ENCODE measurements at places on chromosomes 13 and 19.

- DNase-seq = no peak
These were observed 19.5 kb downstream of the ADGRE2 start for GRCh38 chr19:14758816-14759215.

GRCh38 chr19:10565028-10565566, 713 bp downstream of the KRI1 start:
- peak; percentile 35 for DNase-seq

DNA sequence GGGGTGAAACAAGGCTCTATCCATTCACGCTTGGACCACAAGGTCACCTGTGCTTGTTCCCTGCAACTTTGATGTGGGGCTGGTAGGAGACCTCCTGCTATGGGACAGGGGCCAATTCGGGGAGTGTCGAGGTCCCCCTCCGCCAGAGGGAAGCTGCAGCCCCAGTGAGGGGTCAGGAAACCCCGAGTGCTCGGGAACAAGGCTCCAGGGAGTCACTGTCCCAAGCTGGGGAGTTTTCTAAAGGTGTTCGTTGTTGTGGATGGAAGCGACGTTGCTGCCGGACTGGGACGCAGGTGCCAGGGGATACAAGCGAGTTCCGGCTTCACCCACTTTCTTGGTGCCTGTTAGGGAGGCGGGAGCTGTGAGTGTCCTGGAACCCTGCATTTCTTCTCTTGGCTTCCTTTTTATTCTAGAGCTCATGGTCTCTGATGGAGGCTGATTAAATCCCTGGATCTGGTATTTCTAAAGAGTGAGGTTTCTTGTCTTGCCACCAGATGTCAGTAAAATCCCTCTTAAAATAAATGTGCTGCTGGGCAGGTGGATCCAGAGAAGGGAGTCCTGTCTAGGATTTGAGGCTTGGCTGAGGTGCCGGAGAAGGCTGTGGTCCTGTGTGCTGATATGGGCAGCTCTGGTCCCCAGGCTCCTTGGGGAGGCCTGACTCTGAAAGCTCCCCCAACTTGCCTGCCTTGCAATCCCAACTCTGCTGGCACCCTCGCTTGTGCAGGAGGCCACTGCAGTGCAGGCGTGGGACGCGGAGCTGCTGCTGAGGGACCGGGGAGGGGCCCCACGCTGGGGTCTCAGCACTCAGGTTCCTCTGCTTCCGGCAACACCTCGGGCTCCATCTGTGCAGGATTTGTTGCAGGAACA, 153.9 kb downstream of the TEX29 start:
- DNase-seq = no peak

DNA sequence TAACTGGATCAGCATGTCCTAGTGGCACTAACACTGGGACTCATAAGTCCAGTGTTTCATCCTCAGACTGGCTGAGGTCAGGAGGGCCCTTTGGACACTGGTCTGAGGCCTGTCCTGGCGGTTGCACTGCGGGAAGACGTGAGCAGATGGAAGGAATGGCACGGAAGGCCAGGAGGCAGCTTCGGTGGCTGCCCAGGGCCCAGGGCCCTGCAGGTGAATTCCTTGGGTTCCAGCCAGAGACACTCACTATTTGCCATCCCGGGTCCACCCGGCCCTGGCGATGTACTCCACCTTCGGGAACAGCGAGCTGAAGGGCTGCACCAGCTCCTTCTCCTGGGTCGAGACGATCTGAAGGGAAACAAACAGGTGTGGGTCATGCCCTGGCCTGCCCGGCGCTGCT, 26.3 kb downstream of the DPP9 start:
- DNase-seq = no peak

- no peak for DNase-seq
These were observed 39.6 kb upstream of the CYP4F8 start for GRCh38 chr19:15575406-15575805.

GRCh38 chr19:13877303-13877702, 369 bp downstream of the NANOS3 start:
- DNase-seq = no peak

GRCh38 chr13:26247608-26248007, 6.3 kb upstream of the CDK8 start:
- no peak for DNase-seq

DNA sequence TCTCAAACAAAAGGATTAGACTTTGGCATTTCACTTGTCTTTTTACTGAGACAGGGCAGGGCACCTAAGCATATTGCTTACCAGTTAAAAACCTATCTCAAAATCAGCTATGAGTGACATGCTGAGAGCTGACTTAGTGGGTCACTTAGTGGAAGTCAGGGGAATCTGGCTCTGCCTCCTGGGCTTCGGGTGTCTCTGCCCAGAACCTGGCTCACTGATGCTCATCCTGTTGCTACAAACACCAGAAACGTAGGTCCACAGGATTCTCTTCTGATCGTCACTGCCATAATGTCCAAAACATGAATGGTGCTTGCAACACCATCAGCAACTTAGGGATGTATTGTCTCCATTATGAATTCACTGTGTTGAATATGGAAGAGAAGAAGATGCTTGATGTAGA, 276.1 kb downstream of the ITGBL1 start:
- DNase-seq = no peak

GRCh38 chr13:101996954-101997353, 404.9 kb downstream of the FGF14 start:
- no peak for DNase-seq

GRCh38 chr13:30504081-30504480, 38.3 kb upstream of the HMGB1 start:
- no peak for DNase-seq

- no peak for DNase-seq
These were observed 24.3 kb downstream of the TMTC4 start for GRCh38 chr13:100650326-100650725.

GRCh38 chr13:43877766-43878165, 1.8 kb downstream of the CCDC122 start:
- no peak for DNase-seq

DNA sequence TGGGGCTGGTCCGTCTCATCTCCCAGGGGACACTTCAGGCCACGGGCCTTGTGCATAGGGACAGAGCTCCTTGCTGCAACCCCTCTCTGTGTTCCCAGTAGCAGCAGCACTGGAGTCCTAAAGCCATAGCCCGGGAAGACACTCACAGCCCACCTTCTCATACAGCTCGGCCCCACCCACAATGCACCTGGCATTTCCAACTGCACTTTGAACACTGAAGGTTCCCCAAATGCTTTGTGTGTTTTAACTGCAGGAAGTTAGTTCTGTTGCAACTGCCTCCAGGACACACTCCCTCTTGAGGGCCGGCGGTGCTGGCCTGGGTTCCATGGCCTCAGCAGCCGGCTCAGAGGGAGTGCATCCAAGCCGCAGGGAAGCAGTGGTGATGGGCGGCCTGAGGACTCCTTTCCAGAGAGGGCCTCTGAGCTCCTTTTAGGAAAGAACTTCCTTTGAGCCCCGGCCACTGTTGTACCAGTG, 22.7 kb upstream of the TMEM255B start:
- no peak for DNase-seq

- no peak for DNase-seq
These were observed 1077.3 kb upstream of the MIR17HG start for GRCh38 chr13:90270226-90270625.

- no peak for DNase-seq
These were observed 4.3 kb downstream of the SPHK2 start for GRCh38 chr19:48623556-48624066.

- no peak for DNase-seq
These were observed 50.0 kb downstream of the STARD13 start for GRCh38 chr13:33235564-33235963.

DNA sequence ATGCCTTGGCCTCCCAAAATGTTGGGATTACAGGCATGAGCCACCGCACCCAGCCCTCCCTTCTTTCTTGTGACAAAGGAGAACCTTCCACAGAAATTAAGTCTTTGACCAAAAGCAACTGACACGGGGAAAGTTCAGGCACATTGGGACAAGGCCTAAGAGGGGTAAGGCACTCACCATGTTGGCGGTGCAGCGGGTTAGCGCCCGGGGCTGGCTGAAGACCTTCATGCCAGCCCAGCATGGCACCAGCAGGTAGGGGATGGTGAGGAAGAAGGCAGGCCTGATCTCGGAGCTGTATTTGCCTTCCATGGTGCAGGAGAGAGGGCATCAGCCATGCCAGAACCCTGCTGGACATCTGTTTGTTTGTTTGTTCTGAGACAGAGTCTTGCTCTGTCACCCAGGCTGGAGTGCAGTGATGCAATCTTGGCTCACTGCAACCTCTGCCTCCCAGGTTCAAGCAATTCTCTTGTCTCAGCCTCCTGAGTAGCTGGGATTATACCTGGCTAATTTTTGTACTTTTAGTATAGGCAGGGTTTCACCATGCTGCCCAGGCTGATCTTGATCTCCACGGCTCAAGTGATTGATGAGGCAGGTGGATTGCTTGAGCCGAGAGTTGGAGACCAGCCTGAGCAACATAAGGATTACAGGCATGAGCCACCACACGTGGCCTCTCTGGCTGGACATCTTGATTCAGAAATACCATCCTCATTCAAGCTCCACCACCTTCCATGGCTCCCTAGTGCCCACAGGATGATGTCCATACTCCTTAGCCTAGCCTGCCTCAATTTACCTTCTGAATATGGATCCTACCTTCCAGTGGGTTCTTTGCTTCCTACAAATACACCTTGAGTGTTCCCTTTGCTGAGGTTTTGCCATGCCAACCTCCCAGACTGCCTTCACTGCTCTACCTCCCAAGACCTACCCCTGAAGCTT, 4.4 kb downstream of the TM6SF2 start:
- DNase-seq = no peak

DNA sequence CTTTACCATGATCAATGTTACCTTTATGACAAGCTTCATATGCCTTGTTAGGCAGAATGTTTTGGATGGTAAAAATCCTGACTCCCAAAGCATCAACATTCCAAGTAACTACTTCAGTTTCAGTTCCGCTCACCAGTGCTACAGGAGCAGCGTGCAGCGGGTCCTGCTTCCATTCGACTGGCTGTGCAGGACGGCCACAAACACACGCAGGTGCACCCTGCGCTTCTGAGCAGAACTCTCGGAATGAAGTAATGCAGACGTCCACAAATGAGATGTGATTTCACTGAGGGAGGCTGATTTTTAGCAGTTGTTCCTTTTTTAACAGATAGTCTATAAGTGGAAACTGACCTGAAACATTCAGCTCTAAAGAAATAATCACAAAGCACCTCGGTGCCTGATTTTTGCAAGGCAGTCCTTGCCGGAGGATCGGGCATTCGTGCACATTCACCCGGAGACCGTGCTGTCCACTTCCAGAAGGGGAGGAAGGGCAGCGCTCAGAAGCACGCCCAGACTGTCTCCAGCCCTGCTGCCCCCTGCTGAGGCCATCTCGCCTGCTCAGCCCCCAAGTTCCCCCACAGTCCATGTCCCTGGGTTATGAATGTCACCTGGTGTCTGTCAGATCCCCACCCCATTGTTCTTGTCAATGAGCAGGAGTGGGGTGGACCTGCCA, 85.8 kb downstream of the RAB20 start:
- no peak for DNase-seq

DNA sequence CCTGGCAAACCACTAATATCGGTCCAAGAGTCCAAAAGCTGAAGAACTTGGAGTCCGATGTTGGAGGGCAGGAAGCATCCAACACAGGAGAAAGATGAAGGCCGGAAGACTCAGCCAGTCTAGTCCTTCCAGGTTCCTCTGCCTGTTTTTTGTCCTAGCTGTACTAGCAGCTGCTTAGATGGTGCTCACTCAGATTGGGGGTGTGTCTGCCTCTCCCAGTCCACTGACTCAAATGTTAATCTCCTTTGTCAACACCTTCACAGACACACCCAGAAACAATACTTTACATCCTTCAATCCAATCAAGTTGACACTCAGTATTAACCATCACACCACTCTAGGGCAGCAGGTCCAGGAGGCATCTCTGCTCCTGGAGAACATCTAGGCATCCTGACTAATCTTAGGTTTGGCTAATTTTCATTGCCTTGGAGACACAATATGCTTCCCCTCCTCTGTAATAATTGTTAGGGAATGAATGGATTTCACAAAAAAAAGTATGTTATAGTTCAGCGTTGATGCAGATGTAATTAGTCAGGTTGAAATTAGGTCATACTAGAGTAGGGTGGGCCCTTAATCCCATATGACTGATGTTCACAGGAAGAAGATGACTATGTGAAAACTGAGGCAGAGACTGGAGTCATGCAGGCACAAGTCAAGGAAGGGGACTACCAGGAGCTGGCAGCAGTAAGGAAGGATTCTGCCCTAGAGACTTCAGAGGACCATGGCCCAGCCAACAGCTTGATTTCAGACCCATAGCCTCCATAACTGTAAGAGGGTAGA, 183.4 kb downstream of the RBM26 start:
- no peak for DNase-seq

DNA sequence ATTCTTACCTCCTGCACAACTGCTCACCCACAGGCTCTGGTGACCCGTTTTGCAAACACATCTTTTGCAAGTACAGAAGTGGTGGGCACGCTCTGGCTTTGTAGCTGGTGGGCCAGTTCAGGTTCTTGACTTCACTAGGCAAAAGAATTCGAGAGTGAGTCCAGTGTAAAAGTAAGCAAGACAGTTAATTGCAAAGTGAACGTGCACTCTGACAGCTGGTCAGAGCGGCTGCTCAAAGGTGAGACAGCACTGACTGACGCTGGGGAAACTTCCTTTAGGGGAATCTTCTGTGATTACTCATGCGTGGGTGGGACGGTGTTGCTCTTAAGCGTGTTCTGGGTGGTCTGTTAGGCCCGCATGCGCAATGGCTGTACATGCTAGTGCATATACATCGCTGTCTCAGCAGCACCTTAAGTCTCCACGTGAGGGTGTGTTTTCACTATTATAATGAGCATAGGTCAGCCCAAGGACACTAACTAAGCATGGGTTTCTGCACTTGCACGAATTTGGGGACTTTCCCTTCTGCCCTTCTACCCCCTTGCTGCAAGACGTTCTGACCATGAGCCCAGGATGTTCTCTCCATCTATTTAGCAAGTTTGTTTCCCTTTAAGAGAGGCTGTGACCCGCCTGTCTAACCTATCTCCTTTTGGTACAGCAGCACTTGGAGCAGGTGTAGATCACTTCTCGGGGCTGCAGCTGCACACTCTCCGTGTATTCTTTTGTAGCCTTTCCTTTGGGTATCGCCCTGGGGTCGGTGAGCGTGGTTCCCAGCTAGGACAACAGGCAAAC, 30.2 kb upstream of the CD33 start:
- DNase-seq = no peak

DNA sequence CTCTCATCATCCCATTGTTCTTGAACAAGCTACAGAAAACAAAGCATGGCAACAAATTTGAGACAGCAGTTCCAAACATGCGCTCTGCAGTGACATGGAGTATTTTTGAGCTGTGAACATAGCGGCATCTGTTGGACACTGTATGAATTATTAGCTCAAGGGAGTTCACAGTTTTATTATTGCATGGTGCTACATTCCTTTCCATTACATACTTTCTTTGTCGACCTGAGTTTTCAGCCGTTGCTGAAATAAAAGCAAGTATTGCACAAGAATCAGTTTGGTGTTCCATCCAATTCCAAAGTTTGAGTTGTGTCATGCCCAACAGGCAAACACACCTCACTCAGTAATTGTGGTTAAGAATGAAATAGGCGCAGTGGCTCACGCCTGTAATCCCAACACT, 30.1 kb upstream of the METTL21C start:
- no peak for DNase-seq

DNA sequence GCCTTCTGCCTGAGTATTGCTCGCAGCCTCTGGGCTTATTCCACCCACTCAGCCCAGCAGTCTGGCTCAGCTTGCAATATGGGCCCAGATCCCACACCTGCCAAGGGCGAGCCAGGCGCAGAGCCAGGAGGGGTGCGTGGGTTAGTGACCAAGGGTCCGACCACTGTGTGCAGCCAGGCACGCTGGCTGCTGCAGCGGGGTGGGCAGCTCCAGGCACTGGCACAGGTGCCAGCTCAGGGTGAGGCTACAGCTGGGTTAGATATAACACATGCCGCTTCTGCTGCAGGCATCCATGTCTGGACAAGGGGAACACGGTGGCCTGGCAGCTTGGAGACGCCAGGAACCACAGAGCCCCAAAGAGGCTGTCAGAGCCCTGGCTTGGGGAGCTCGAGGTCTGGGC, 12.6 kb upstream of the URAD start:
- no peak for DNase-seq

Measured in activated gamma-delta T cell treated with anti-CD3 and anti-CD28 coated beads, Interleukin-2, amount 50 U/mL, for 16 hours (primary cell).